ENCODE measurements at places on chromosomes 2 and 18.
A peak's percentile ranks its signal among the peaks of the same experiment; 100 is the strongest.

GRCh38 chr18:39806525-39806924, 2148.5 kb upstream of the PIK3C3 start:
- peak; percentile 28 for DNase-seq

DNA sequence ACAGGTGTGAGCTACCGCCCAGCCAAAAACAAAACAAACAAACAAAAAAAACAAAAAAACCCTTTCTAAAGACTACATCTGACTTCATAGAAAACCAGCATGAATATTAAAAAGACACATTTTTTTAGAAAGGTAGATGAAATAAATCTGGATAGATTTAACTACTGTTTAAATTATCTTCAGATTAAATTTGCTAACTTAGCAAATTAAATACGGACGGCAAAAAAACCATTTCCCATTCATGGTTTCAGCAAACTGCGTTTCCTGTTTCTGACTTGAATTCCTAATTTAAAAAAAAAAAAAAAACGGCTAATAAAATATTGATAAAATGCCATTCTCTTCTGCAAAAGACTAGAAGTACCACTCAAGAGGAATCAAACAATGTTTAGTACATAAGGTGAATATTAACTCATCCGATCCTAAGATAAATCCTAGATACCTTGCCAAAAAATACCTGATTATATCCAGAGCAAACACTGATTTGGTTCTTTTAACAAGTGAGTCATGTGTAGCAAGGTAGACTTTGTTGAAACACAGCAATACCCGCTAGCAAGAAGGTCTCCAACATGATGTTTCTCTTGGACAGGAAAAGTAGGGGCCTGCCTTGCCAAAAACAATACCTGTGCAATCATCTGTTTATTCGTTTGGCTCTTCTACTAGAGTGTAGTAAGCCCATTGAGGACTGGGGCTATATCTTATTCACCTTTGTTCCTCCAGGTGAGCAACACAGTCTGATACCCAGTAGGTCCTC, 96.2 kb downstream of the BARD1 start:
- no peak for DNase-seq

DNA sequence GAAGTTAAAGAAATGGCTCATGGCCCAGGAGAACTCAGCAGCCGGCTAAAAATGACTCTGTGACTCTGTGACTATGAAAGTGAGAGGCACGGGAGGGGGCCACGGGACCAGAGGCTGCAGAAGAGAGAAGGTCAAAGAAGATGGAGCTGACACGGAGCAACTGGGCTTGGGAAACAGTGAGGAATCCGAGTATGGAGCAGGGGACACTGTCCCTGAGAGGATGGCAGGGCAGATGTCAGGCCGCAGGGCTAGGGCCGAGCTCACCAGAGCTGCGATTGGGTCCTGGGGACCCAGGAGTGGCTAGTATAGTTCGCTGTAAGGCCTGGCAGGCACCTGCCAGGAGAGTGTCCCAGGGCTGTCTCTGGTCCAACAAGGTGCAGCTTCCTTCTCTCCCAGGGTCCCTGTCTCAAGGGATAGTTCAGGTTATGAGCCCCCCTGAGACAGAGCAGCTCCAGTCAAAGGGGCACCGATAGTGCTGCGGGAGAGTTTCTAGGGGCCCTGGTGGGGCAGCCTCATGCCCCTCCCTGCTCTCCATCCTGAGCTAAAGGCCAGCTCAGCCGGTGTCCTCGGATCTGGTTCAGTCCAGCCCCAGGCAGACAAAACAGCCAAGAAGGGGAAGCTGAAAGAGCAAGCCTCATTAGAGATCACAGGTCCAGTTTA, 42.7 kb downstream of the CIB4 start:
- no peak for DNase-seq

GRCh38 chr2:8427211-8427610, 254.6 kb upstream of the ID2 start:
- no peak for DNase-seq

DNA sequence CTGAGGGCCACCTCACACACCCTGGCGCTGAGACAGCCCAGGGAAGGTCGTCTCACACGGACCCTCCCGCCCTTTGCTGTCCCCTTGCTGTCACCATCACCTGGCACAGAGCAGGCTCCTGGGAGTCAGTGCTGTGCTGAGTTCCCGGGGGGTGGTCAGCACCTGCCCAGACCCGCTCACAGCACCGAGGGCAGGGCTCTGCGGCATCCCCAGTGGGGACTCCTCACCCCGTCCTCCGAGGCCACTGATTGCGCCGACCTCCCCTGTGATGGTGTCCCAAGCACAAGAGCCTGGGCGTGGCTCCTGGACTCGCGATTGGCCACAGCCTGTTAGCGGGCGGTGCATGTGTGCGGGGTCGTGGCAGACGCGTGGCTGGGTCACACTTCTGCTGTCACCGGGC, 65.9 kb downstream of the NFATC1 start:
- no peak for DNase-seq

DNA sequence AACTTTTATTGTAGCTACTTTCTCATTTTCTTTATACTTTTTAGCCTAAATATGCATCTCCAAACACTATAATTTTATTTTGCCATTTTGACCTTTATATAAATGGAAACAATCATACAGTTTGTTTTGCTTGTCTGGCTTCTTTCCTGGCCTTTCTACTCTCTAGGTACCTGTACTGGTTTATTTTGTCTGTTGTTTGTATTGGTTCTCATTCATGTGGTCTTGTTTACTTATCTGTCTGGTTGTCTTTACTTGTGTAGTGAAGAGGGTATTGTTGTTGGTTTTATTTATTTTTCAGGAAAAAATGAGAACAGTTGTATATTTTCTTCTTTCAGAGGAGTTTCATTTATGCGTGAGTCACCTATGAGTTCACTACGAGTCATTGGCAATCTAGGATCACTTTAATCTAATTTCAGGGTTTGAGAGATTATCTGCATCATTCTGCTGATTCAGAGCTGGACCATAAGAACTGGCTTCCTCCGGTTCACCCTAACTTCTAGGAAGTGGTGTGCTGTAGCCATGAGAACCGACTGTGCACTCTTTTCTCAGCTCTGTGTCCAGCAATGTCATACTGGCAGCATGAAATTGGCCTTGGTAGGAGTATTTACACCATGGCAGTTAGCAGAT, 33.1 kb upstream of the HDAC4 start:
- DNase-seq: no peak

GRCh38 chr2:165895974-165896373, 57.6 kb downstream of the TTC21B start:
- no peak for DNase-seq

Measured in HepG2 (cell line).